ENCODE measurements at places on chromosomes 12 and 14.

GRCh38 chr12:115210533-115211252 lies 526.7 kb upstream of the TBX3 start:
- no peak for DNase-seq

- DNase-seq = no peak
Observed at GRCh38 chr12:105418821-105419291, 88.4 kb downstream of the C12orf75 start.

GRCh38 chr12:32102234-32102633 lies 4.4 kb upstream of the BICD1 start:
- DNase-seq = no peak

- no peak for DNase-seq
Observed at GRCh38 chr14:86334355-86334754, 804.4 kb downstream of the FLRT2 start.

GRCh38 chr12:92444763-92445162 lies 258.0 kb upstream of the PLEKHG7 start:
- DNase-seq = no peak

- DNase-seq = no peak
Observed at GRCh38 chr14:65387628-65388027, 24.9 kb upstream of the FUT8 start.

DNA sequence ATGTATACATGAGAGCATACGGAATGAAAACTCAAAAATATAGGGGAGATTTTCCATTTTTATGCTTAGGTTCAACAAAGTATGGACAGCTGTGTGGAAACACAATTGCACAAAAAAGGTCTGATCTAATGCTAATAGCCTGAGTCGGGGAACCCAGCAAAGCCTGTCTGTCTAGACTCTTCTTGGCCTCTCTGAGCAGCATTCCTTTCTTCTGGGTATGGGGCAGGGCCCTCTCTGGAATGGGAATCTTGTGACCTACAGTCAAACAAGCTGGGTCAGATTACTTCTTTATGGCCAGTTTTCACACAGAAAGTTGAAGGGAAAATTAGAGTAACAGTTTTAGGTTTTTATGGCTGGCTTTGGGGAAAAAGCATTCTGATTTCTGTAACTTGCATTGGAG lies 534.0 kb upstream of the LMO3 start:
- no peak for DNase-seq

- no peak for DNase-seq
Observed at GRCh38 chr12:46965137-46965536, 114.3 kb upstream of the PCED1B start.

- DNase-seq = no peak
Observed at GRCh38 chr12:47021298-47021697, 58.1 kb upstream of the PCED1B start.

DNA sequence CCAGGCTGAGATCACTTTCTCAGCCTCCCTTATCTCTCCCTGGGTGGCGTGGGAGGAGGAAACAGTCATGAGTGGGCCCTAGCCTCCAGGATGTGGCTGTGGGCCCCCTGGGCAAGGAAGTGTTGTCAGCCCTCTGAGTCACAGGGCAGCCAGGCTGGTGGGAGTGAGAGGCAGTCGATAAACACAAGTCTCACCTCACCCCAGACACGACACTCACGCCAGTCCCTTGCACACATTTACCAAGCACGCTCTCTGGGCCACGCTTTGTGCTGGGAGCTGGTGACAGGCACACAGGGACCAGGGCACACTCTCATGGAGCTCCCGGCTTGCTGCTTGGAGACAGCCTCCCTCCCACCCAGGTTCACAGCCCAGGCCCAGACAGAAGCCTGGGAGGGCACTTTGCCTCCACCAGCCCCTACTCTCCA lies 1.9 kb upstream of the KRT79 start:
- DNase-seq = no peak

DNA sequence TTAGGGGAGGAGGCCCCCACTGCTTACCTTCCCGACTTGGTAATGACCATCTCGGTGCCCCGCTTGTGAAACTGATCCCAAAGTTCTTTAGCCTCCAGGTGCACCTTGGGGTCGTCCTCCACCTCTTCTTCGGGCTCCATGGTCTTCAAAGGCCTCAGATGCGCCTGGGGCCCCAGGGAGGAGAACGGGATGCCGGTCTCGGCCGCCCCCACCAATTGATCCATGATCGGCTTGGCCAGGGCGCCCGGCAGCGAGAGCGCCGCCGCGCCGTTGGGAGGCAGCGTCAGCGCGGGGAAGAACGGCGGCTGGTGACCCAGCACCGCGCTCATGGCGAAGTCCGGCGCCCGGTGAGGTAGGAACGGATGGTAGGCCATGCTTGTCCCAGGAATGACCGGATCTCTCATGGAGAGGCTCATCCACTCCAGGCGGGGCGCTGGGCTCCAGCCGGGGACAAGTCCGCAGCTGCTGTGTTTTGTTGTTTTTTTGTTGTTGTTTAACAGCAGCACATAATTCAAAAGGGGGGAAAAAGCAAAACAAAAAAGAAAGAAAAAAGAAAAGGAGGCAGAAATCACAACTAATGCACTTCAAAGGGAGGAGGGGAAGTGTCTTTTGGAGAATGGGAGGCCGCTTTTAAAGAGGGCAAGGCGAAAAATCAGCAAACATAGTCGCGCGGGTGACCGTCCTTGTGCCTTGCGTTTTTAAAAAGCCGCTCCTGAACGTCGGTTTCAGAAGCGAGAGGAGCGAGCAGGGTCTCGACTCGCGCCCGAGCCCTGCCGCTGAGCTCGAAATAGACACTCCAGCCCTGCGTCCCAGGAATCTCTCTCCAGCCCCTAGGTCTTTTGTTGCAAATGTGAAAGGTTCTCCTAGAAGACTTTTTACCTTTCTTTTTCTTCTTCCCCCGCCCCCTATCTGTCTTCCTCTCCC lies 928 bp downstream of the TBX3 start:
- DNase-seq = no peak

- no peak for DNase-seq
Observed at GRCh38 chr14:75539162-75539560, 16.9 kb downstream of the BATF start.

GRCh38 chr14:99532310-99532709 lies 51.1 kb downstream of the CCNK start:
- no peak for DNase-seq

GRCh38 chr12:13981990-13982389 lies 588 bp upstream of the GRIN2B start:
- no peak for DNase-seq

Data from H1 (cell line).